ENCODE measurements at places on chromosomes 7 and 10.

- no peak for DNase-seq
Measured at GRCh38 chr7:78510580-78511188, 712.1 kb downstream of the PHTF2 start.

DNA sequence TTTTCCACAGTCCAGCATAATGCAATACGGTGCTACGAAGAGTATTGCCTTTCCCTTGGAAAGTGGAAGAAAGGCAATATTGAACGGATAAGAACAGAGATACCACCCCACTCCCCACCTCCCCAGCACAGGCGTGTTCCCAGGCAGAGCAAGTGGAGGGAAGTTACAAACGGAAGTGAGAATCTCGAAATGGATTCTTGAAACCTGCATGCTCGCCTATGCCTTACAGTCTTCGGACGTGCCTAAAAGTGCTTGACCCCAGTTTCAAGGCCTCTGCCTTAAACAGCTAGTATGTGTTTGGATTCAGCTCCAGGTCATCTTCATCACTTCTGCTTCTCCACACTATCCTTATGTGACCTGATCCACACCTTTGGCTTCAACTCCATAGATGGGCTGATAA is 35.0 kb upstream of the USP6NL start:
- DNase-seq, result no peak

- DNase-seq, result no peak
Measured at GRCh38 chr10:11901833-11902475, 78.8 kb downstream of the PROSER2 start.

DNA sequence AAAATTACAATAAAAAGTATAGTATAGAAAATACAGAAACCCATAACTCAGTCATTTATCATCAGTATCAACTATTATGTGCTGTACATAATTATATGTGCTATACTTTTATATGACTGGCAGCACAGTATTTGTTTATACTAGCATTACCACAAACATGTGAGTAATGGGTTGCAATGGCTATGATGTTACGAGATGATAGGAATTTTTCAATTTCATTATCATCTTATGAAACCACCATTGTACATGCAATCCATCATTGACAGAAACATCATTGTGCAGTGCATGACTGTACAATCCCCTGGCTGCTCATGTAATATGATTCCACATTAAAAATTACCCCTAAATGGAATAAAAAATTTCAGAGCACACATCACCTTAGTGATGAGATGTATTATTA is 55.7 kb upstream of the TMEM229A start:
- no peak for DNase-seq

DNA sequence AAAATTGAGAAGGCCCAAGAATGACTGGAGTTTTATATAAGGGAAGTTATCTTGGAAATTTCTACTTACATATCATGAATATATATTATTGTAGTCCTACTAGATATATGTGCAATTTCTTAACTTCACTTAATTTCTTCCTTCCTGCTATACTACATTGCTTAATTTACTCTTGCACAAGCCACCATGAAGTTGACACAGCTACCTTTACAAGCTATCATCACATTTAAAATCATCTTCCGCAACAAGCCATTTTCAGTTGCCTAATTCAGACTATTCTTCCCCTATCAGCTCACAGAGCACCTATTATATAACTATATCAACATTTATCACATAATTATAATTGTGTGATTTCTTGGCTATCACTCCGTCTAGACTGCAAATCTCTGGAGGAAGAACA is 418.4 kb downstream of the PARD3 start:
- DNase-seq, result no peak

- DNase-seq, result no peak
Measured at GRCh38 chr10:112216966-112217365, 33.4 kb upstream of the GPAM start.

GRCh38 chr7:82818171-82818570 is 344.5 kb downstream of the PCLO start:
- no peak for DNase-seq
